ENCODE measurements at places on chromosomes 3 and 15.

- no peak for DNase-seq
Measured at GRCh38 chr3:17120115-17120514, 235.4 kb downstream of the PLCL2 start.

DNA sequence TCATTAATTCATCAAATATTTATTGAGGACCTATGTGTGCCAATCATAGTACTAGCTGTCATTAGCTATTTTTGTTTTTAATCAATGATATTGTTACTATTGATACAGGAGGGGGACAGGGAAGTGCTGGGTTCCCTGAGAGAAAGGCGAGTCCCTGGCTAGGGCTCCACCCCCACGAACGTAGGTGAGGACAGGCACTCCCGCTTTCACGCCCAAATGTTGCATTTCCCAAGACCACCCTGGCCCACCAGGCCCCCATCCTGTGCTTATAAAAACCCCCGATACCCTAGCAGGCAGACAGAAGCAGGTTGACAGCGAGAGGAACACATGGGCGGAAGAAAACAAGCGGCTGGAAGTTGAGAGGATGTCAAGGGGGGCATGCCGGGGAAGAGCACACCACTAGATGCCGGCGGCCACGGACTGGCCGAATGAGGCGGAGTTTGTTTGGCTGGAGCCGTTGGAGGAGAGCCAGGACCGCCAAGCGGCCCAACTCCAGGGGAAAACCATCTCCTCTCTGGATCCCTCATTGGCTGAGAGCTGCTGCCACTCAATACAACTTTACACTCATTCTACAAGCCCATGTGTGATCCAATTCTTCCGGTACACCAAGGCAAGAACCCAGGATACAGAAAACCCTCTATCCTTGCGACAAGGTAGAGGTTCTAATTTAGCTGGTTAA, 798.7 kb upstream of the SEMA6D start:
- DNase-seq = no peak

- no peak for DNase-seq
Measured at GRCh38 chr3:74862476-74862875, 248.0 kb upstream of the CNTN3 start.

DNA sequence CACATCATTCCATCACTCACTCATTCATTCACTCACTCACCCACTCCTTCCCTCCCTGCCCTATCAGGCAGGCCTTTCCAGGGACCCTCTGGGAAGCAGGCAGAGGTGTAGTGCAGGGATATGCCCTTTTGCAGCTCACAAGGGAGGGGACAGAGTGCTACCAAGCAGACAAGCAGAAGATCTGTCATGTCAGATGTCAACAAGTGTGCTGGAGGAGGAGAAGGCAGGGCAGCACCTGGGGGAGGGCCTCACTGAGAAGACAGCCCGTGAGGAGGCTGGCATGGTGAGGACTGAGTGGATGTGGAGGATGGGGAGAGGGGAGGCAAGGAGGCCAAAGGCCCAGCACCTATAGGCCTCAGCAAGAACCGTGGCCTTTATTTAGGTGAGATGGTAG, 15.3 kb downstream of the ABTB1 start:
- DNase-seq = no peak

DNA sequence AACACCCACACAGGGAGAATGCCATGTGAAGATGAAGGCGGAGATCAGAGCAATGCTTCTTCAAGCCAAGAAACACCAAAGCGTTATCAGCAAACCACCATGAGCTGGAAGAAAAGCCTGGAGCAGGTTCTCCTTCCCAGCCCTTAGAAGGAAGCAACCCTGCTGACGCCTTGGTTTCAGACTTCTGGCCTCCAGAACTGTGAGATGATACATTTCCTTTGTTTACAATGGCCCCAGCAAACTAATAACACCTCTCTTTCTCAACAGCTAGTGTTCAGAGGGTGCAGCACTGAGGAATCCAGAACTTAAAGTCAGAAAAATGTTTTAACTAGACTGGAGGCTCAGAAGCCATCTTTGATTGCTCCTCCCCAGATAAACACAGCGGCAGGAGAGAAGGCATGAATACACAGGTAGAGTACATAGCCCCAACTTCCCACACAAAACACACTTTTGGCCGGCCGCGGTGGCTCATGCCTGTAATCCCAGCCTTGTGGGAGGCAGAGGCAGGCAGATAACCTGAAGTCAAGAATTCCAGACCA, 132.4 kb upstream of the LPP start:
- DNase-seq = no peak

GRCh38 chr3:90031121-90031520, 923.7 kb downstream of the EPHA3 start:
- no peak for DNase-seq
